ENCODE measurements at places on chromosomes 1 and 21. TPM values are rescaled to one million over a fixed set of nuclear protein-coding genes. Genes with fewer than 3 reads are reported as not detected.
A peak's percentile ranks its signal among the peaks of the same experiment; 100 is the strongest.

- no peaks in the 10 kb centered on the region for H3K27me3 ChIP-seq
- peak within 1 kb of the TSS; percentile 97 for H3K27ac ChIP-seq
- H3K4me1 ChIP-seq = peaks cover 19% of the 10 kb centered on the region
- peak; percentile 98 for DNase-seq
Observed at GRCh38 chr1:18902523-18903290, at the start of gene ALDH4A1. Gene ALDH4A1 (minus strand): TSS chr1:18902555. CDS start chr1:18902523, 32 bp downstream.

The PLOD1 gene
- total RNA-seq = 20.8 TPM

DNA sequence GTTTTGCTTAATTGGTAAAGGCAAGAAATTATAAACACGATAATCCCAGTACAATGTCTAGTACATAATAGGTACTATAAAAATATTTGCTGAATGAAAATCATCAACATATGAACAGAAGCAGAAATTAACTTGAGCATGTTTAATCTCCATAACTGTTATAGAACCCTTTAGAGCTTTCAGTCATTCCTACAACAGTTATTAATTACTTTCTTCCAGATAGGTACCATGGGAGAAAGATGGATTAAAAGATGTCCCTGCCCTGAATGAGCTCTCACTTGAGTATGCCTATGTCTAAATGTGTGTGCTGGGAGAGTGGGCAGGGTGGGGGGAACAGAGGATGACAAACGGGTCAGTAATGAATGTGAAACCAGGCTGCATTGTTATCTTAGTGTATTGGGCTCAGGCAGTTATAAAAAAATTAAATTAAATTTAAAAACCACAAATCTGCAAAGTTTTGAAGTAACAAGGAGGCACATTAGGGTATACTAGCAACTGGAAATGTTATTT is 2.4 kb downstream of the EPS15 start:
- peak overlapping the region; percentile 78 for H3K4me3 ChIP-seq
- H3K27ac ChIP-seq = peak overlapping the region; percentile 92
- DNase-seq = no peak
- no peaks in the 10 kb centered on the region for H3K27me3 ChIP-seq
- peaks cover 66% of the 10 kb centered on the region for H3K4me1 ChIP-seq
- H3K36me3 ChIP-seq = peaks cover 4% of the 10 kb centered on the region

- H3K4me1 ChIP-seq = peaks cover 9% of the 10 kb centered on the region
- H3K4me3 ChIP-seq = no peak overlapping the region
- H3K27ac ChIP-seq = no peak overlapping the region
Observed at GRCh38 chr1:12552951-12553921, 64.8 kb downstream of the DHRS3 start.

GRCh38 chr1:202129453-202130296 is 7.0 kb downstream of the GPR37L1 start:
- H3K27ac ChIP-seq = no peak overlapping the region
- H3K4me1 ChIP-seq = peaks cover 4% of the 10 kb centered on the region
- no peak overlapping the region for H3K4me3 ChIP-seq
- peaks cover 18% of the 10 kb centered on the region for H3K27me3 ChIP-seq
- DNase-seq = no peak

The NMNAT2 gene
- not detected for total RNA-seq

DNA sequence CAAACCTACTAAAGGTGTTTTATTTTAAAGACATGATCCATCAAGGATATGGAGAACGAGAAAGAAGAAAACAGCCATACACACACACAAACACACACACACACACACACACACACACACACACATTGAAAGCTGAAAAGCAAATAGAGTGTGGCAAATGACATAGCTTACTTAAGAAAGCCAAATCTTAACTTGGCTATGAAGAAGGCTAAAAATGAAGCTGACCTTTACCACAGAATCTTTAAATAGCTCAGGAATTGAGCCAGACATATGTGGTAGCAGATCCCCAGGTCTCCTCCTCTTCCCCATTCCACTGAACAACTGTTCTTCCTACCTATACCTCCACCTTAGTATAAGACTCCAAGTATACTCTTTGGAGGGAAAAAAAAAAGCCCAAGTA is 185.6 kb downstream of the CLEC20A start:
- no peaks in the 10 kb centered on the region for H3K4me1 ChIP-seq
- H3K27ac ChIP-seq = no peak overlapping the region
- no peak overlapping the region for H3K4me3 ChIP-seq
- DNase-seq = no peak
- no peaks in the 10 kb centered on the region for H3K36me3 ChIP-seq

The BRDT gene
- not detected for total RNA-seq

The ACTN2 gene
- not detected for total RNA-seq

DNA sequence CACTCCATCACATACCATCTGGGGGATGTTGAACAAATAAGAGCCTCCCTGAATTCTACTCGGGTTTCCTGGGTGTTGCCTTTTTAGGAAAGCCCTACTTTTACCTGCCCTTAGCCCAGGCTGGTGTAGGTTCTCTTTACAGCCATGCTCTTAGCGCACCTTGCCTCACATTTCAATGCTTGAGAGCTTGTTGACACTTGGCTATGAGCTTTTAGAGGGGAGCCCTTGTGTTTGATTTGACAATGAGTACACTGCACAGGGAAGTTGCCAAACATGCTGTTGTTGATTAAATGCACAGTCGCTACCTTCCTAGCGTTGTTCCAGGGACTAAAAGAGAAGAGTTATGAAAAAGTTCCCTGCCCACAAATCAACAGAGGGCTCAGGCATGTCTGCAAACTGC is 103.8 kb downstream of the TRABD2B start:
- DNase-seq = no peak
- no peaks in the 10 kb centered on the region for H3K36me3 ChIP-seq
- H3K4me3 ChIP-seq = no peak overlapping the region
- H3K4me1 ChIP-seq = no peaks in the 10 kb centered on the region
- H3K27ac ChIP-seq = no peak overlapping the region

DNA sequence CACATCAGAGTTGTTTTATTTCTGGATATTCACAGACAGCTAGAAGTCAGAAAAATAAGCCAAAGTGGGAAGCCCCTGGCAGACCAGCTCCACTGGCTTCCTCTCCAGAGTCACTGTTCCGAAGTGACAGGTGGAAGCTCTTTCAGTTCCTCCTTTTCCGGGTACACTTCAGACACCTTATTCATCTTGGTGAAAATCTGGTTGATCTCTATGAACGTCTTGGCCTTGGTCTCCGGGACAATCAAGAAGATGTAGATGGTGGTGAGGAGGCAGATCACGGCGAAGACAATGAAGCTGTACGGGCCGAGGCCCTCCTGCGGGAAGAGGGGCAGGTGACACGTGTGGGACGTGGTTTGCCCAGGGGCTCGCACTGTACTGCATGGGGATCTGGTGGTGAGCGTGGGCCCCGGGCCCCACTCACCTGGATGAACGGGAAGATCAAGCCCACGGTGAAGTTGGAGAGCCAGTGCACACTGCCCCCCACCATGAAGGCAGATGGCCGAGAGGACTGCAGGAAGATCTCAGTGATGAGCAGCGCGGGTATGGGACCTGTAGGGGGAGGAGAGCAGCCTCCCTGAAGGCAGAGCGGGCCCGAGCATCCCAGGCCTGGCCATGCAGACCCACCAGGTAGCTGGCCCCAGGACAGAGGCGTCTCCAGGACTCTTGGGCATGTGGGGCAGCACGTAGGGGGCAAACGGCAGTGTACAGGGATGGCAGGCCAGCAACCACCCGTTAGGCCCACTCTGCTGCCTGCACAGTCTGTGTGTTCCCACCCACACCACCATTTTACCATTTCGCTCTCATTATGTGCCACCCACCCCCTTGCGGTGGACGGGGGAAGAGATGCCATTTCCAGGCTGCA is 11.5 kb upstream of the SLC2A7 start:
- no peak overlapping the region for H3K27ac ChIP-seq
- no peak overlapping the region for H3K4me3 ChIP-seq
- peaks cover 3% of the 10 kb centered on the region for H3K36me3 ChIP-seq

The CR1 gene
- total RNA-seq = 0.18 TPM

All from activated CD8-positive, alpha-beta memory T cell treated with anti-CD3 and anti-CD28 coated beads, Interleukin-2, amount 10 ng/mL, durations not matched to agents 7 days and 5 days (primary cell).